ENCODE measurements at places on chromosomes 11 and 22.
A peak's percentile ranks its signal among the peaks of the same experiment; 100 is the strongest.

DNA sequence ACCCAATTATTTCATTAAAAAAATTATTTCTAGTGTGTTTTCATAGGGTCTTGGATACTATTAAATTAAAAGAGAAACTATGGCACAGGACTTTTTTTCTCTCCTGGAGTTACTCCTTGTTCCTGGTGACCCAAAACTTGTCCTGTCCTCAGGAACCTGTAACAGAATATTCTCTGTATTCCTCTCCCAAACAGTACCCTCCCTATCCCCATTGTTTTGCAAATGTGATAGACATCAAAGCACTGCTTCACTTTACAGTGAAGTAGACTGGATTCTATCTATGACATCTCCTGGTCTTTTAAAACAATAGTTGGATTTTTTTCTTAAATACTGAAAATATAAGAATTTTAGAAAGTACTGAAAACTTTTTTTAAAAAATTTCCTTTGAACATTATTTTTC, 37.2 kb downstream of the FAR1 start:
- DNase-seq, result no peak

- no peak for DNase-seq
These were observed 2.1 kb downstream of the CRYBB3 start for GRCh38 chr22:25201557-25202273.

DNA sequence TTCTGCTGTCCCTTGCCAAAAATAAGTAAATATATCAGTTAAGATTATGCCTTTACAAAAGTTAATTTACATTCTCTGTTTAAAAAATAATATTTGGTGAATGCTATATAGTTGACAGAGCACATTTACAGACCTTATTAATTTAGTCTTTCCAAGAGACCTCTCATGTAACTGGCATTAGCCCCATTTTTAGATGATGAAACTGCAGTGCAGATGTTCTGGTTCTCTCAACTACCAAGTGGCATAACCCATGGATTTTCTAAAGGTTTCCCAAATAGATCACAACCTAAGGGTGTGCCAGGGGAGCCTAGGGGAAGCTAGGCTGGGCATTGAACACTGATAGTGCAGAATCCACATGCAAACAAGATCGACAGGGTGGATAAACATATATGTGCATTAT, 88.5 kb downstream of the RNF169 start:
- DNase-seq, result no peak

- no peak for DNase-seq
These were observed 883 bp upstream of the HMOX1 start for GRCh38 chr22:35380013-35380412.

DNA sequence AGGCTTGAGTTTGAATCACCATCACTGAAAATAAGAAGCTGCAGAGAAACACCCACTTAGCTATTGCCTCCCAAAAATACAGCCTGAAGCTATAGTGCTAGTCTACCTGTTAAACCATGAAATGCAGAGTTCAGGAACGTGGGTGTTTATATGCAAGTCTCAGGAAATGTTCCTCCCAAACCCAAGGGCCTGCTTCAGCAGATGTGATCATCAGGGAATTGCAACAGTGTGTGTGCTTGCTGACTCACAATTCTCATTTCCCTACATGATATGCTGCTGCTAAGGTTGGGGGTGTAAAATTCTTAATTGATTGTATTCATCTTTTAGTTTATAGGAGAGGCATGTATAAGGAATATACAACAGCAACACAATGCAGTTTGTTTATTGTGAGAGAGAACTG, 49.6 kb downstream of the NUP98 start:
- DNase-seq, result no peak

DNA sequence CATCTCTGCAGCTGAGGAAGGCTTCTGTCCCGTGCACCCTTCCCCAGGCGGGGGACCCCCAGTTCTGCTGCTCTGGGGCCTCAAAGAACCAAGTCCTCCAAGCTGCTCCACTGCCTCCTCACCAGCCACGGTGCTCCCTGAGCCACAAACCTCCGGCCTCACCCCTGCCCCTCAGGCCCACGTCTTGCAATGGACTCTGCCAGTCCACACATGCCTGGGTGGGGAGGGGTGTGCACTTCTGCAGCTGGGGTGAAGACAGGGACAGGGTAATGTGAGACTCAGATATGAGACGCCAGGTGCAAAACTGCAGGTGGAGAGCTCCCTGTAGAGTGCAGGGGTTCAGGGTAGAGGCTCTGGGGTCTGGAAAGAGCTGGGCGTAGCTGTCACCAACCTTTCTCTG, 3.2 kb upstream of the PTDSS2 start:
- peak; percentile 25 for DNase-seq

- no peak for DNase-seq
These were observed 93.0 kb downstream of the GUCY1A2 start for GRCh38 chr11:106925245-106925644.

GRCh38 chr11:68460741-68461574, at the start of gene PPP6R3:
Gene PPP6R3, plus strand, starts transcription at chr11:68460752. Its CDS starts 76,913 bp downstream, at chr11:68537665.
- peak; percentile 35 for DNase-seq

GRCh38 chr11:33185756-33186155, 24.5 kb upstream of the CSTF3 start:
- no peak for DNase-seq

- DNase-seq, result peak; percentile 11
These were observed 2.4 kb downstream of the SMARCB1 start for GRCh38 chr22:23789121-23789520.

GRCh38 chr11:14454861-14455632, 44.6 kb downstream of the COPB1 start:
- DNase-seq, result no peak

GRCh38 chr11:113265362-113265761, 49.0 kb upstream of the TTC12 start:
- DNase-seq, result no peak

DNA sequence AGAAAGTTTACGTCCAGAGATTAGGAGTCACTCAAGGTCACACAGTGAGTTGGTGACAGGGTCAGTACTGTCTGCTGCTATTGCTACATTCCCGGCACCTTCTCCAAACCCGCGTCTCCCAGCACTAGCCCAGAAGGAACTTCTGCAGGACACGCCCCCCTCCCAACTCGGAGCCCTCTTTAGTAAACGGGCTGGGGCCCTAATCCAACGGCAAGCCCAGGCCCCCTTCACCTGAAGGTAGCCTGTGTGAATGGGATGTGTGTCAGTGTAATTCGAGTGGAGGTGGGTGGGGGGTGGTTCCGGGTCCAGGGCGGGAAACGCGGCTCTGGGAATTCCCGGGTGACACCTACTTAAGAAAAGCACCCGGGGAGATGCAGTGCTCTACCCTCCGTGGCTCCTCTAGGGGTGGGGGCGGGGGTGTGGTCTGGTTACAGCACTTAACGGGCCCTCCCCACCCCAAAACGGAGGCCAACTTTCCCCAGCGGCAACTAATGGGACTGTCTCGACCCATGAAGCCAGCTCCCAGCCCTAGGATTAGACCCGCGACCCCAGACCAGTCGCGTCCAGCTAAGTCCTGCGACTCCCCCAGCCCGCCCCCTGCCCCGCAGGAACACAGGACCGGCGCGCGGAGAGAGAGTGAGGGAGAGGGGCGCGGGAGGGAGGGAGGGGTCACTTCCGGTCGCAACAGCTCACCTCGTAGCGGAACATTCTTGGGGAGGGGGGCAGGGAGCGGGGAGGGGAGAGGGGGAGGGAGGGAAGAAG, 468 bp downstream of the PATL1 start:
- peak; percentile 32 for DNase-seq

DNA sequence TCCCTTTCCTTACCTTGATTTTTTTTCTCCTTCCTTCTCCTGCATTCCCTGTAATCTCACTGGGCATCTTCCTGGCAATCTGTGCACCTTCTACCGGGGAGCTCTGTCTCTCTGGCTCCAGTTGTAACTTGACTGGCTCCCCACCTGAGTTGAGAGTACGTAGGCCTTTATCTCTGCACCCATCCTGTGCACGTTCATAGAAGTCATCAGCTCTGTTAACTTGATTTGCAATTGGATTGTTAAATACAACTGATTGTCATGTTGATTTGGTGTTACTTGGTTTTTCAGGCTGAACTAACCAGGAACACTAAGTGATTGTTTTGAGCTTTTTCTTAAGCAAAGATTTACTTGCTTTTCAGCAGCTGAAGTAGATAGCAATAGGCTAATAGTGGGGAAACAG, 11.8 kb downstream of the SWAP70 start:
- no peak for DNase-seq

GRCh38 chr11:115217726-115218311, 286.4 kb downstream of the CADM1 start:
- no peak for DNase-seq

DNA sequence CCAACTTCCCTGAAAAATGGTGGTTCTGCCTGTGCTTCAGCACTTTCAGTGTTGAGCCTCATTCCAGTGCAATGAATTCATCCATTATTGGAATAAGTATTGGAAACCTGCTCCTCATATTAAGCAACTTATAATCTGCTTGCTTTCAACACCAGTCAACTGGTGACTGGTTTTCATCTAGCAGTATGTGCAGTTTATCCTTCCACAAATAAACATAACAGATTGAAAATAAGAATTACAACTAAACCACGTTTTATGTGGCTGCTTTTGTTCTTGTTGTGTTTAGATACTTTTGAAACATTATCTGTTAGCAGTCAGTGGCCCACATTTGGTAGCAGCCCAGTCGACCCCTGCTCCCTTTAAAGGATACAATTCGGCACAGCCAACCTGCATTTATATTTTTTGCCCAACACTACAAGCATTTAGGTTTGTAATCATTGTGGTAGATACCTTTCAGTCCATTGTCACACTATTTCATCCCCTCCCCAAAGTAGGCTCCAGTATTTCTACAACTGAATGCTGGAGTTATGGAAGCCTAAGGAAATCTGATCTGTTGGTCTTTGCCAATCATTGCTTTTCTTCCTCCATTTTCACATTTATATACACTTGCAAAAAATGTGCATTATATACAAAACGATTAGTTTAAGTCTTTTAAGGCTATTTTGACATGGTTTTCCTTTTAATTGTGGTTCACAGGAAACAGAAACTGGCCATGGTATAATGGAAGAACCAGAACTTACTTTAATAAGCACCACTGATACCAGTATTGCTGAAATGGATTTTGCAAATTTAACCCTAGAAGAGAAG, 13.1 kb downstream of the TAF1D start:
- no peak for DNase-seq

- DNase-seq, result peak; percentile 57
These were observed 2193.4 kb upstream of the RAG2 start for GRCh38 chr11:38791346-38791961.

GRCh38 chr11:35038211-35038928, 100.6 kb upstream of the CD44 start:
- no peak for DNase-seq

- no peak for DNase-seq
These were observed 5.1 kb upstream of the P2RX6 start for GRCh38 chr22:21009638-21010425.

DNA sequence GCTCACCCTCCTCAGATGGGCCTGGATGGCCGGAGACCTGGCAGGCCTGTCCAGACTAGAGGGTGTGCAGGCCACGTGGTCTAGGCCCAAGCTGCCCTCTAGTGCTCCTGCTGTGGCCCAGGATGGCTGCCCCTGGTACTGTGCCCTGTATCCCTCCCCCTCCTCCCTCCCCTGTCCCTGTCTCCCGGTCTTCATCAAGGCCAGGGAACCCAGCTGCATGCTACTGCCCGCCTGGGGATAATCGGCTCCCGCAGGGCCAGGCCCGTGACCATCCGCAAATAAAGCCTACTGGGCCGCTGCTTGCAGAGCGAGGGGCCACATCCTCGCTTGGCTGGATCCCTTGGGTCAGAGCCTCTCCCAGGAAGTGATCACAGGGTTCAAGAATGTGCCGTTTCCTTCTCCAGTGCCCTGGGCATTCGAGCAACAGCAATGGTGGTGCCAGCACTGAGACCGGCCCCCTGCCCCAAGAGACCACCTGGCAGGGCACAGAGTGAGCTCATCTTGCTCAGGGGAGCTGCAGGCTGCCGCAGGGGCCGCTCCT, 51.1 kb downstream of the WNT7B start:
- no peak for DNase-seq

DNA sequence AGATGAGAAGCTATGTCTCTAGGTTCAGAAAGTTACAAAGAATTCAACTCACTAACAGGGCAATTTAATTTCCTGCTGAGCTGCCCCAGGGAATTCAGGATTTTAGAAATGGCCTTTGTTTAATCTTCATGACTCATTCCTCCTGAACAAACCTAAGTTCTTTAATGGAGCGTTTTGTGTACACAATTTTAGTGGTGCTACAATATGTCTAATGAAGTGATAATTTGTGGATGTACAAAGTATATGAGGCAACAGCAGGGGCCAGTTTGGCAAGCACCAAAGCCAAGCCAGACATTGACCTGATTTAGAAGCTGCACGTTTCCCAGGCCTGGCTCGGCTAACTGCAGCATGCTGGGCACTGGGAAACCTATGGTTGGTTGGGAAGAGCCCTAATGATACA, 34.4 kb upstream of the HEPHL1 start:
- peak; percentile 18 for DNase-seq

DNA sequence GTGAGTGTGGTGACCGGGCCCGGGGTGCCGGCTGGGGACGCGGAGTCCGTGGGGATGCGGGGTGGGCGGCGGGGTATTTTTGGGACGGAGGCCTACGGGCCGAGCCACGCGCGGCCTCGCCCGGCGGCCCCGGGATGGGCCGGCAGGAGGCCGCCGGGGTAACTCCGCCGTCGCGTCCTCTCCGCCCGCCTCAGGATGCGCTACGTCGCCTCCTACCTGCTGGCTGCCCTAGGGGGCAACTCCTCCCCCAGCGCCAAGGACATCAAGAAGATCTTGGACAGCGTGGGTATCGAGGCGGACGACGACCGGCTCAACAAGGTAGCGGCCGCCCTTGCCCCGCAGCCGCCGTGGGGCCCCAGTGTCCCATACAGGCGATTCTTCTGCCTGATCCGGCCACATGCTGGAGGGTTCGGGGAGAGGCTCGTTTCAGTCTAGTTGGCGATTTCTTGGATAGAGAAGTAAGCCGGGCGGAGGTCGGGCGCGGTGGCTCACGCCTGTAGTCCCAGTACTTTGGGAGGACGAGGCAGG, 337 bp downstream of the RPLP2 start:
- DNase-seq, result no peak

- DNase-seq, result no peak
These were observed 15.9 kb upstream of the PDE2A start for GRCh38 chr11:72690166-72690565.

GRCh38 chr22:39134366-39135091, 18.0 kb downstream of the CBX7 start:
- no peak for DNase-seq

DNA sequence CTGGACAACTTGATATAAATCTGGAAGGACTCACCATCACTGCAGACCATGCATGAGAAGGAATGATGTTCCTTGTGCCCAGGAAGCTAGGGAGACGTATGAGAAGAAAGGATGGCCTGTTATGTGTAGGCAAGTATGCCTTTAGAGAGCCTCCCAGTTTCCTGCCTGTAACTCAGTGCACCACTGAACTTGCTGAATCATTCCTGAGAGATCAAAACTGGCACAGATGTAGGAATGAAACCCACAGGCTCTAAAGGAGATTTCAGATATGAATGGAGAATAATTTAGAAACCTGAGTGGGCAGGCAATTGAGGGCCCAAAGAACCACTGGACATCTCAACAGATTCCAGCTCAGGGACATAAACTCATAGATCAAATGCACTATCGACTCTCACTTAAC, 38.4 kb upstream of the PRSS23 start:
- no peak for DNase-seq

GRCh38 chr11:122737951-122738693, 82.6 kb downstream of the UBASH3B start:
- no peak for DNase-seq

- DNase-seq, result no peak
These were observed 1475.2 kb downstream of the TBC1D22A start for GRCh38 chr22:48237466-48238283.

- no peak for DNase-seq
These were observed 76.6 kb upstream of the NARS2 start for GRCh38 chr11:78651136-78651775.

- DNase-seq, result no peak
These were observed 72.9 kb downstream of the CTTN start for GRCh38 chr11:70471254-70471653.

- no peak for DNase-seq
These were observed 717 bp upstream of the SLC7A4 start for GRCh38 chr22:21032868-21033688.

Measured in NCI-H1092 treated with DMSO at 0.1 percent for 48 hours (cell line).